ENCODE measurements at places on chromosomes 2 and 18.

DNA sequence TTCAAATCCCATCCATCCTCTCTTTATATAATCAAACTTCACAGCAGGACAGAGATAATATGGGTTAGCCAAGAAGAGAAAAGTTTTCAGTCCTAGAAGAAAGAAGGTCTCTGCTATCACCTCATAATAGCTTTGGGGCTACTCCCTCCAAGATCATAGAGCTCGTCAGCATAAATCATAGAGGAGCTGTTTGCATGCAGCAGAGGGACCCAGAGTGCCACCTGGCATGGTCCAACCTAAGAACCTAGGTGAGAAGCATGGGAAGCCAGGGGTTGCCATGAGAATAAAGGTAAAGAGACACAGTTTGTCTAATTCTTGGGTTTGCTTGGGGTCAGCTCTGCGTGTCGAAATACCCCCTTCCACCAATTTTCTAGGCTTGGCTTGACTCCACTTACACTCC lies 87.1 kb upstream of the CYP1B1 start:
- no peak for DNase-seq

DNA sequence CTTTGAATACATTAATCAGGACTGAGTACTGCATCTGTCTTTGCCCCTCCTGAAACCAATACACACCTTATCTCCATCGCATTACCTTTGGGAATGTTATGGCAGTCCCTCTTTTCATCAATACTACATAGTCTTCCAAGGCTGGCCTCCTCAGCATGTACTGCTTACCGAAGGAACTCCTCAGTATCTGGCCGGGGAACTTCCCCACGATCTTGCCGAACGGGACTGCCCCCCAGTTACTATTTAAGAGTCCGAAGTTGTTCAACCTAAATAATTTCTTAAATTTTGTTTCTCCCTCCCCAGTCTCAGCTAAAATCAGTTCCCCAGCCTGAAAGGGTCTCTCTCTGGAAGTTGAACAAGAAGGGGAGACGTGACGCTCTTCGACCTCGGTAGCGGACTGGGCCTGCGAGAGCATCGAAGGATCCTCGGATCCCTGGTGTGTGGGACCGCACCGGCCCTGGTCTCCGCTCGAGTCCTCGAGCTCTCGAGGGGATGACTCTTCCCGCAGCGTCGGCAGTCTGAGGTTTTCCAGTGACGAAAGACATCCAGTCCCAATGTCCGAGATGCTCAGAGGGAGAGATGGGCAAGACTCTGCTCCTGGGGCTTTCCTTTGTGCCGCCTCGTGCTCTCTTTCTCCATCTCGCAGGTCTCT lies 489 bp downstream of the TRMT61B start:
- no peak for DNase-seq

DNA sequence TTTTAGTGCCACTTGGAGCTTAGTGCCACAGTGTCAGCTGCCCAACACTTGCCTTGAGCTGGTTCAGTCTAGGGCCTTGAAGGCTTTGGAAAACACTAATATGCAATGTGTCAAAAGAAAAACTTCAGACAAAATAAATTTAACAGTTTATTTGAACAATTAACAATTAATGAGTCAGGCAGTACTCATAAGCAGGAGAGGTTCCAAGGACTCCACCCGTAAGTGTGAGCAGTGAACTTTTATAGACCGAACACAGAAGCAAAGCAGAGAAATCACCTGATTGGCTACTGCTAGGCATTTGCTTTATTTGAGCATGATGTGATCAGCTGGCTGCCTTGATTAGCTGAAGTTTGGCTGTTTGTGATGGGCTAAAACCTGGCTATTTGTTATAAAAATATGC lies 49.5 kb upstream of the TBC1D8 start:
- no peak for DNase-seq

DNA sequence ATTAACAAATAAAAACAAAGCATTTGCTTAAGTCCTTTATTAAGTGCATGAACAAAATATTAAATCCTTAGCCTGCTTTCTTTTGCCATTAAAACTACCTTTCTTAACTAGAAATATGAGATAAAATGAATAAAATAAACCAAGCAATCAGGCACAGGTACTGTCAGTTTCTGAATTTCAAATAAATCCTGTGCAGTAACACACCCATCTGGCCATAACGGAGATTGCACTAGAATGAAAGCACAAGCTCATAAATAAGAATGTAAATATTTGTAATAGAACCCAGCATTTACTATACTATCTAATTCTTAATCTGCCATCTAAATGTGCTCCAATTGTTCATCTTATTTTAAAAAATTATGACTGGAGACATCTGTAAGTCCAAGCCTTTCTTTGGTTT lies 31.9 kb downstream of the PRKRA start:
- DNase-seq, result no peak

DNA sequence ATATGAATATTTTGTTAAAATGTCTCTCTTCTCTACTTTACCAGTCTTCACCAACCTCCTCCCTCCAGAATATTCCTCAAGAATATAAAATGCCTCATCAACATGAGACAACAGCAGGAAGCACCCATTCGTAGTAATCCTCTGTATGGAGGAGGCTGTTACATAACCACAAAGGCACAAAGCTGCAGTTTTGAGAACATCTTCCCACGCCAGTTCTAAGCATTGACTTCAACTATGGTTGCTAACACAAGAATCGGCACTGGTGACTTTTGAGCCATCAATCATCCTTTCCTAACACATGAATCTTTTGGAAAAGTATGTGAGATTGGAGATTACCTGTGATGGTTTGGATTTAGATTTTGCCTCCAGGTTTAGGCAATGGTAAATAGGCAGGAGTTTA lies 54.9 kb upstream of the CYP1B1 start:
- no peak for DNase-seq

GRCh38 chr2:145597006-145597405 lies 1077.1 kb upstream of the ZEB2 start:
- no peak for DNase-seq

GRCh38 chr2:190537765-190538164 lies 3.2 kb upstream of the NEMP2 start:
- DNase-seq, result no peak

- DNase-seq, result no peak
Measured at GRCh38 chr2:18378020-18378653, 182.3 kb downstream of the RDH14 start.

DNA sequence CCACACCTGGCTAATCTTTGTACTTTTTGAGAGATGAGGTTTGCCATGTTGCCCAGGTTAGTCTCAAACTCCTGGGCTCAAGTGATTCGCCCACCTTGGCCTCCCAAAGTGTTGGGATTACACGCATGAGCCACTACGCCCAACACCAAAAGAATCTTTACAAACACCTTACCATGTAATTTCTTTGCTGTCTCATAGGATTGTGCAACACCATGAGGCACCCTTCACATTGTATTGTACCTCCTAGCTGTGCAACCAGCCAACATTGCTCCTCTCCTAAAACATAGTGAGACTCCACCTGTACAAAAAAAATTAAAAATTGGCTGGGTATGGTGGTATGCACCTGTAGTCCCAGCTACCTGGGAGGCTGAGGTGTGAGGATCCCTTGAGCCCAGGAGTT lies 3.1 kb upstream of the MFSD6 start:
- DNase-seq, result no peak

- DNase-seq, result peak; percentile 62
Measured at GRCh38 chr2:222805591-222806304, 55.1 kb upstream of the ACSL3 start.

- no peak for DNase-seq
Measured at GRCh38 chr18:52403291-52404021, 63.5 kb downstream of the DCC start.

GRCh38 chr2:195212586-195212985 lies 444.4 kb upstream of the SLC39A10 start:
- DNase-seq, result no peak

DNA sequence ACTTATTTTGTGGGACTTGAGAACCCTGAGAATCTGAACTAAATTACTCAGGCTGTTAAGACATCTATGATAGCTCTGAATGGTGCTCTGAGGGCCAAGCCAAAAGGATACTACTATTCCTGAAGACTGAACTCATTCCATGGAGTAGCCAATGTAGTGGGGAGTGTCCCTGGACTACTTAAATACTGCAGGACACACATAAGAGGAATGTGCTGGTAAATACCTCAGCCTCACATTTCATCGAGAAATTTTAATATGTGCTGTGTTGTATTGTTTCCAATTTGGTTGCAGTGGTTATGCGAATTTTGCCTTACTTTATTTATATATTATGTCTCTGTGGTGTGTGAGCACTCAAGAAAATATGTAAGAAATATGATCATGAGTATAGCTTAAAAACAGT lies 264.4 kb upstream of the FIGN start:
- DNase-seq, result no peak

Data from breast epithelium (tissue), 4 donors.